ENCODE measurements at places on chromosomes 12 and 14.

DNA sequence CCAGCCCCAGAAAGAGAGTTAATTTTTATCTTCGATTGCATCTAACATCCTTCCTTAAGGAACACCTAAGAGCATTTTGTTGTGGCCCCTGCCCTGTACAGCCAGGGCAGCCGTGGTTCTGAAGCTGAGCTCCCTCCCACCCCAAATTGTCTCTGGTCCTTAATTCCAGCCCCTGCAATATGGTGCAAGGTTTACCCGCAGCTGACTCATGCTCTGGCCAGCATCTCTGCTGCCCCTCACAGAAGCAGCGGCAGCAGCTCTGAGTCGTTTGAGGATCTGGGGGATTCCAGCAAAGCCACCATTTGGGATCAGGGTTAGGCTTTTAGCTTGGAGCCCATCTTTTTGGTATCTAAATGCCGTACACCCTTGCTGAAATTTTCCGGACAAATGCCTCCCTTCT lies 3.3 kb downstream of the DLK1 start:
- no peak for DNase-seq

- peak; percentile 80 for DNase-seq
These were observed 39.8 kb downstream of the IFNG start for GRCh38 chr12:68119724-68120211.

DNA sequence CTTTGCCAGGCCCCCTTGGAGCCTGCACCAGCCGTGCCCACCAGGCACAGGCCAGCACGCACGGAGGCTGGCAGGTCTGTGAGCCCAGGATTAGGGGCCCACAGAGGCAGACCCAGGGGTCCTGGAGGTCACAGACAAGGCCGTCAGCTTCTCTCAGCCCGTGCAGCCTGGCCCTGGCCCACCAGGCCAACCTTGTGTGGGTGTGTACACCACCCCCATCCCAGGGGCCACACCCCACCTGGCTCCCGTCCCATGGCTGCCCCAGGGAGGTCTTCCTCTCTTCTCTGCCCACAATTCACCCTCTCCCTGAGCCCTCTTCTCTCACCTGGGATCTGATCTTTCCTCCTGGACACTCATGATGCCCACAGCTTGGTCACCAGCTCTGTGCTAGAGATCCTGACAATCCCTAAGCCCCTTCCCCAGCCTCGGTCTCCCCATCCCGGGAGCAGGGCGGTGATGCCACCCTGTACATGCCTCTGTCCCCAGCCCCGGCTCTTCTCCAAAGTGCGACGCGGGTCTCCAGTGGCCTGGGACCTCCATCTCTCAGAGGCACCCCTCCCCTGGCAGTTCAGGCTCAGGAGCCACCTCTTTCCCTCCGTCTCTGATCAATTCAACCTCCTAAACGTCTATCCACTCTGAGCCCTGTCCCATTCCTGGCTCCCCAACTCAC lies 31.1 kb upstream of the GPR132 start:
- DNase-seq = no peak

DNA sequence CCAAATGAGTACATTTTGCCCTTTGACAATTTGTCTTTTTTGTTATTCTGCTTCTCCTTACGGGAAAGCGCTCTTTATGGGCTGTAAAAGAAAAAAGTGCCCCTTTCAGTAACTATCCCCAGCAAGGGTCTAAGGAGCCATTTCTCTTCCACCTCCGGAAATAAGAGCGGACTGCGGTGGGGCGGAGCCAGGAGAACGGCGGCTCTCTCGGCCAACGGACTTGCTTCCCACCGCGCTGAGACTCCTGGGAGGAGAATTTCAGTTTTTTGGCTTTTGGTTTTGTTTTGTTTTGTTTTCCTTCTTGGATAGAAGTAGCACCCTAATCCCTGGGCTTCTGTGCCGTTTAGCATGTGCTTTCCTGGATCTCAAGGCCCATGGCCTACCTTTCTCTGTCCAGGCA lies 43.5 kb downstream of the ZNF641 start:
- no peak for DNase-seq

- DNase-seq = peak; percentile 5
These were observed 44.6 kb downstream of the DUSP6 start for GRCh38 chr12:89307474-89308253.

- DNase-seq = no peak
These were observed 54.7 kb downstream of the DYNC1H1 start for GRCh38 chr14:102019006-102019540.

DNA sequence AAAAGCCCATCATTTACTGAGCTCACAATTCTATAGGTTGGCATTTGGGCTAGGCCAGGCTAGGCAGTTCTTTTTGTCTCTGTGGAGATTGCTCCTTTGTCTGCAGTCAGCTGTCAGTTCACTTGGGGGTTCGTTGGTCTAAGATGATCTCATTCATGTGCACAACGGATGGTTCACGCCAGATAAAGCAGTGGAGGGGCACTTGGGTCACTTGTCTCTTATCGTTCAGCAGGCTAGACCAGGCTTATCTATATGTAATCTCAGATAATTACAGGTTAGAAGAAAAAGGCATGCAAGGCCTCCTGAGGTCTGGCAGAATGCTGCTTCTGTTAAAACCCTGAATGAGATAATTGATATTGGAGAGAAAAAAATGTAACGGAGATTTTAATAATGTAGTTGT lies 119.0 kb upstream of the ATP2B1 start:
- no peak for DNase-seq

DNA sequence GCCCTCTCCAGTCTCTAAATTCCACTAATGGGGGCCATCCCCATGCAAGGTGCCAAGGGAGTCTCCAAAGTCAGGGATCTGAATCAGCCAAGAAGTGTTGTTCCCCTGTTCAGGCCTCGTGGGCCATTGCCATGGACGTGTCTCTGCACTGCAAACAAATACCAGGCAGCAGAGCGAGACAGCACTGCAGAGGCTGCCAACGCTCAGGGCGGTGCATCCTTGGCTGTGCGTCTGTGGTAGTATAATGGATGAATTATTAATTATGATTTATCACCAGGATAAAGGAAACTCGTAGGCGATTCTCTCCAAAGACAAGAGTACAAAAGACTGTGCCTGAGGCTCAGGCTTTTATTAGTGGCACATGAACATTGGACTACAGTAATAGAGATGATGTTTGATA lies 122.3 kb upstream of the NTF3 start:
- DNase-seq = no peak

DNA sequence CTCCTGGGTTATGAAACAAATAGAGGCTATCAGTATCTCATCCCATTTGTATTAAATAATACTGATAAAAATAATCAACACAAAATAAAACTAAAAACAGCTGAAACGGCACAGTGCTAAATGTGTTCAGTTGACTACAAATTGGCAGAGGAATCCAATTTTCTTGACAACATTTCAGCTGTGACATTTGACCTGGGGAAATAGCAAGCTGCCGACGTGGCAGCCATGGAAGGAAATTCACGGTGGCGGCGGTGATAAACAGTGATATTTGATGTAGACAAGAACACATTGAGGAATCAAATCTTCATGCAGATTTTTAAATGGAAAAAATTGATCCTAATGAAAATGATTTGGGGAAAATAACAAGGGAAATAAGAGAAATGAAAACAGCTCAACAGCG lies 159.1 kb upstream of the RTL1 start:
- DNase-seq = no peak

- DNase-seq = no peak
These were observed 129.9 kb downstream of the CPNE8 start for GRCh38 chr12:38775457-38775856.

All from stimulated activated CD4-positive, alpha-beta T cell treated with anti-CD3 and anti-CD28 coated beads, Interleukin-1b, Interleukin-23, amount 100 ng/mL, for 48 hours (primary cell).